Natural killer cell treated with Interleukin-12 subunit alpha and Interleukin-12 subunit beta and Interleukin-15 and Interleukin-18, amount 100 ng/mL, for 72 hours (primary cell): ENCODE measurements at places on chromosomes 5 and 9. TPM values are rescaled to one million over a fixed set of nuclear protein-coding genes. Genes with fewer than 3 reads are reported as not detected.

Gene C9
- total RNA-seq = not detected

Gene PRRX2
- not detected for total RNA-seq

DNA sequence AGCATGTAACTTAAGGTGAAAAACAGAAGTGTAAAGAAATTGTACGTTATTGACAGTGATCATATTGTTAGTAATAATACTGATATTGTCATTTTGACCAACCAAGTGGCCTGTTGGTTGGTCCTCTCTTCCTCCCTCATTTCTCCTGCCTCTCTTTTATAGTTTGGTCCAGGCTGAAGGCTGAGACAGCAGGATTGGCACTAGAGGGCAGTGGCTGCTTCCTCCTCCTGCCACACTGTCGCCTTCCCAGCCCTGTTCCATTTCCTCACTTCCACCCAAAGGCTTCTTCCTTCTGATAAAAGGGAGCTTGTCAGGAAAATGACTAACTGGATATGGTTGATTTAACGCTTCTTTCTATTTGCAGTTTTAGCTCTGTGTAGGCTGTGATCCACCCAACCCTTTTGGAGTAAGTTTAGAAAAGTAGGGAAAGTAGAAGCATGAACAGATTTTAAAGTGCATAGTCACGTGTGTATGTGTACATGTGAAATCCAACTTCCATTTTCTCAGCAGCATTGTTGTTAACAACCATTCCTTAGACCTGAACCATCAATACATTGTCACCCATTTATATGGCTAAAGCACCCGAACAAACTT, 35.6 kb downstream of the PTCD2 start:
- DNase-seq = no peak

DNA sequence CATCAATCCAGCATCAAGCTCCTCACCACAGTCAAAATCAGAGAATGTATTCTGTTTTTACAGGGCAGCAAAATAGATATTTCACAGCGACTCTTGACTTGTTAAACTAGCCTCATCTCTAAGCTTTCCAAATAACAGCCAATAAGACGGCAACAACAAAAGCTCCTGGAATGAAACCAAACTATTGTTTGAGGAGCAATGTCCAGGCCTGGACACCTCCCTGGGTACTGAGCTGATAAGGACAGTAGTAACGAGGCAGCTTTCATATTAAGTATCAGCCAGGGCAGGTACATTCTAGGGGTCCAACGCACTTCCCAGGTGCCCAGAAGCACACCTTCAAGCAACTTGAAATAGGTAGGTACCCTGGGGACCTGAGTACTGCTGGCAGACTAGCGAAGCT, 260.3 kb downstream of the ENC1 start:
- DNase-seq = no peak

- DNase-seq = no peak
Observed at GRCh38 chr9:127139775-127140174, 17.3 kb upstream of the ANGPTL2 start.

Gene SPATA24
- total RNA-seq = 6.4 TPM

GRCh38 chr9:93950619-93951601, 4.2 kb downstream of the BARX1 start:
- no peak for DNase-seq

Gene RNF208
- 1.4 TPM for total RNA-seq

Gene GLDC
- 1.4 TPM for total RNA-seq

Gene SLC31A2
- 4.8 TPM for total RNA-seq

DNA sequence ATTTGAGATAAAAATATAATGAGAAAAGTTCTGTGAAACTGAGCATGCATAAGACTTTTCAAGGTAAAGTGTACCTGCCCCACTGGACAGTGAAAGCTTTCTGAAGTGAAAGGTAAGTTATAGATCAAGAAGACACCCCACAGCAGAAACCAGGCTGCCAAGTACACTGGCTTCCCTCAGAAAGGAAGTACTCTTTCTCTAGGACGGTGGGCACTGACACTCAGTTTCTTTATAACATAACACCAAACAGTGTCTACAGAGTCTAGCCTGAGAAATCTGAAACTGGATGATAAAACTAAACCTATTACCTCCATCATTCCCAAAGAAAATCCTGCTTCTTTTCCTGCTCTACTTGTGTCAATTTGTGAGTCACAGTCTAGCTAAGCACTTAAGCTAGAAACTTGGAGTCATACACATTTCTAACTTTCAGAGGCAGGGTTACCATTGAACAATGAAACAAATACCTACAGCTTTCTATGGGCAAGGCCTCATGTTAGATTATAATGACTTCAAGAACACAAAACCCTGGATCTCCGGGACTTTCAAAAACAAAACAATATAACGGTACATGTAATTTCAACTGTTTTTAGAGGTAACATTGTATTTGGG, 136.7 kb downstream of the CPLANE1 start:
- no peak for DNase-seq

Gene ST8SIA4
- 148 TPM for total RNA-seq

Gene LIFR
- total RNA-seq = not detected

Gene NTRK2
- 2.4 TPM for total RNA-seq

Gene PCA3
- not detected for total RNA-seq

GRCh38 chr9:114184071-114184470, 28.7 kb downstream of the COL27A1 start:
- DNase-seq = no peak

- DNase-seq = no peak
Observed at GRCh38 chr5:146564007-146564762, 48.2 kb upstream of the GPR151 start.

Gene LPCAT1
- total RNA-seq = 90.0 TPM

DNA sequence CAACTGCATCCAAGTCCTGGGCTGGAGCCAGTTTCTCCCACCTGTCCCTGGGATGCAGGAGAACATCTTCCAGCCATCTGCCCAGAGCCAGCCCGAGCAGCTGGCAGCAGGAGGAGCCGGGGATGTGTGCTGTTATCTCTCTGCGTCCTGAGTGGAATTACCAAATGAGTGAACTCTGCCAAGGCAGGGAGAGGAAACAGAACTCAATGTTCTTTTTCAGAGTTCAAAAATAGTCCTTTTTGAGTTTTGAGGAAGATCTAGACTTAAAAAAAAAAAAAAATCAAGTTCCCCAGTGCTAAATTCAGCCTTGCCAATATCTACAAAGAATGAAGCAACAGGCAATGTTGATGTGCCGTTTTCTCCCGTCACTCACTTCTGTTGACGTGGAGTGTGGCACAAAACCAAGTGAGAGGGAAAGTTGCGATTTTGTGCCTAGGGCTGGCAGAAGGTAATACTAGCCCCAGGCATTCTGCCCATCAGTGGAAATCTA, 56.2 kb downstream of the TMOD1 start:
- DNase-seq = no peak

DNA sequence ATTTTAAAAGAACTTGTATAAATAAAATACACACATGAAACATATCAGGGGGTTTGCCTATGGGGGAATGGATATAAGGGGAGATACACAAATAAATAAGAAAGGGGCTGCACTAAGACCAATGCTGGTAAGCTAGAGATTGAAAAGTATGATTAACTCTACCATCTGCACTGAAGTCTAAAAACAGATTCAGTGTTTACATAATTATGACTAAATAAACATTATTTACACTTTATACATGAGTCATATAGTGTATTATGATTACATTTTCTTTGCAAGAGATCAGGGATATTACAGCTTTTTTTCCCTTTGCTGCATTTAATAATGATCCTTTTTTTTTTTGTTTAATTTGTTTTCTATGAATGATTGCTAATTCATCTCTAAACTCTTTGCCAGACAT, 367.9 kb downstream of the TMEM38B start:
- no peak for DNase-seq
